CD4-positive, alpha-beta T cell treated with Interleukin-10 for 1 hour (primary cell): ENCODE measurements at places on chromosomes 11 and 22.

- no peak for DNase-seq
Measured at GRCh38 chr11:58024601-58025091, 965 bp downstream of the OR9Q1 start.

- no peak for DNase-seq
Measured at GRCh38 chr22:21047035-21047661, 1.4 kb downstream of the LRRC74B start.

DNA sequence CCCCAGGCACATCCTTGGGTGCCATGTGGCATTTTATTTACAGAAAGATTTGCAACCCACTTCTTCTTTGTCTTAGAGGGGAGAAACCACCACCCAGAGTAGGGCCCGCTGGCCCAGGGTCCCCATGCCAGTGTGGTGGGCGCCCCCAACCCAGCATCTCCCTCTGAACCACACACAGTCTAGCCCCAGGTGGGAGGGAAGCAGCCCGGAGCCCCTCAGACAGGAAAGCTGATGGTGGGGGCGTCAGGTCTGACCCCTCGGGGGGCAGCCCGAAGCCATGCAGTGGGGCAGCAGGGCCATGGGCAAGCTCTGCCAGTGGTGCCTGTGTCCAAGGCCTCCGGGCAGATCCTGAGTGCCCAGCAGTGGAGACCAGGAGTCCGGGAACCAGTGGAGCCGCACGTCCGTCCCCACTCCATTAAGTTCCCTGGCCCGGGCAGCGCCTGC, 11.7 kb downstream of the TRPM5 start:
- DNase-seq, result no peak

DNA sequence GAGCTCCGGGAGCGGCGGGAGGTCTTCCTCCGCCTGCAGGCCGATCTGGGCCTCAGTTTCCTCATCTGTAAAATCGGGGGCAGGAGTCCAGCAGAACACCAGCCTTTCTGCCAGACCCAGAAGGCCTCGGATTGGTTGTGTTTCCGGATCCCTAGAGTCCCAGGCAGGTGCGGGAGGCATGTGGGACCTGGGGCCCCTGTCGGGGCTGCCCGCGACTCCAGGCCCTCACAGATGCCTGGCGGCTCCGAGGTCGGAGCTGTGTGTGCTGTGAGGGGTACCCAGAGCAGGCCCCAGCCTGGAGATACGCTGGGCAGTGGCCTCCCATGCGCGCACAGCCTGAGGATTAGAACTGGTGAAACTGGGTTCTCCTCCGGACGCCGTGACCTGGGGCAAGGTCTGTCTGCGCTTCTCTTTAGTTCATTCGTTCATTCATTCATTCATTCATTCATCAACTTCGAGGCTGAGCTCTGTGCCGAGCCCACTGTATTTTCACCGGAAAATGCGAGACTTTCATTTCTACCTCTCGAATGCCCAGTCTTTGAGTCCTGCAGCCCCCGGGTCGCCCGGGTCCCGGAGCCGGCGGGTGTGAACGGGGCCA, 24.6 kb downstream of the FLRT1 start:
- no peak for DNase-seq

DNA sequence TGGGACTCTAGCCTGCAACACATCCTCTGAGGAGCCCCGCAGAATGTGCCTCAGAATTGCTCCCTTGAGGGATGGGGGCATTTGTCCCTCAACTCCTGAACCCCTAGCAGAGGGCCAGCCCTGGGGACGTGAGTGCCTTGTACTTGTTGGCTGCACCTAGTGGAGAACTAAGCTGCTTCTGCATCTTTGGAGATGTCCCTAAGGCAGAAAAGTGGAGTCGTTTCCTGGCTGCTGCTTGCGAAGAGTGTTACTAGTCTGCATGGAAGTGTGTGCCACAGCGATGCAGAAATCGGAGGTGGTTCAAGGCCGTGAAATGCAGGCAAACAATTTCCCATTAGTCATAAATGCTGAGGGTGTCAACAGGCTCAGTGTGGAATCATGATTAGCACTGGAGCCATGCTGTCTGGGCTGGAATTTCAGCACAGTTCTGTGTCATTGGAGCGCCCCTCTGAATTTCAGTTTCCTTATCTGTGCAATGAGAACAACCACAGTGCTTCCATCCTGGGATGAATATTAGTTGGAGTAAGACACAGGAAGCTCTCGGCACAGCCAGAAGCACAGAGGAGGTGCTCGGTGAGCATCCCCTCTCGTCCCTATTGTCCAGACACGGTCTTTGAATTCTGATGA, 56.5 kb downstream of the MIAT start:
- DNase-seq, result no peak

- DNase-seq, result peak; percentile 70
Measured at GRCh38 chr11:111378861-111379601, at the start of gene POU2AF1. POU2AF1 (minus strand) TSS chr11:111379275; CDS start chr11:111379177, 98 bp downstream.

- no peak for DNase-seq
Measured at GRCh38 chr11:61454520-61454919, 24.6 kb downstream of the SDHAF2 start.

DNA sequence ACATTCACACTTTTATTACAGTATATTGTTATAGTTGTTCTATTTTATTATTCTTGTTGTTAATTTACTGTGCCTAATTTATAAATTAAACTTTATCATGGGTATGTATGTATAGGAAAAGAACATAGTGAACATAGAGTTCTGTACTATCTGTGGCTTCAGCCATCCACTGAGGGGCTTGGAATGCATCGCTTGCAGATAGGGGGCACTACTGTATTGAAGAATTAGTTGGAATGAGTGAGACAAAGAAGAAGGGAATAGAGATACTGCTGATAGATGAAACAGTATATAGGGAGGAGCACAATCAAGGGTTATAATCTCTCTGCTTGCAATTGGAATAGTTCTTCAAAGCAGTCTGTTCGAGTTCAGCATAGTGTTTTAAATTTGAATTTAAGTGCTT, 432.2 kb downstream of the RAB38 start:
- no peak for DNase-seq

DNA sequence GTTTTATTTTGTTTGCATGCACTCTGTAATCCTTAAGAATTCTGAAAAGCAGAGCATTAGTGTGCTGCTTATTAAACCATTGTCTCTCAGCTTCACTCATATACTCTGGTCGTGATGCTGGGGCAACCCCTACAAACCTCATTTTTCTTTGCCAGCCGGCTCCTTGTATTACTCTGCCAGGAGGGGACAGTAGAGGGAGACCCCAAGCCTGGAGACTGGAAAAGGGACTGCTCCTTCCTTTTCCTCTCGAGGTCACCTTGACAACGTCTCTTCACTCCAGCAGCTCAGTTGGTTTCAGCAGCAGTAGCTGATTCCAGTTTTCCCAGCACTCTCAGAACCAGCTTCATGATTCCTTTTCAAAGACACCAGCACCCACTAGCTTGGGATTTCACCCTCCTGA, 2.8 kb upstream of the JHY start:
- no peak for DNase-seq

GRCh38 chr11:119904531-119905035, 175.6 kb upstream of the NECTIN1 start:
- no peak for DNase-seq

GRCh38 chr11:67397986-67398660, 3.5 kb downstream of the PPP1CA start:
- no peak for DNase-seq

GRCh38 chr11:124174001-124174583, 9.1 kb upstream of the OR10D3 start:
- no peak for DNase-seq

- DNase-seq, result no peak
Measured at GRCh38 chr11:132977241-132977640, 555.1 kb downstream of the OPCML start.

DNA sequence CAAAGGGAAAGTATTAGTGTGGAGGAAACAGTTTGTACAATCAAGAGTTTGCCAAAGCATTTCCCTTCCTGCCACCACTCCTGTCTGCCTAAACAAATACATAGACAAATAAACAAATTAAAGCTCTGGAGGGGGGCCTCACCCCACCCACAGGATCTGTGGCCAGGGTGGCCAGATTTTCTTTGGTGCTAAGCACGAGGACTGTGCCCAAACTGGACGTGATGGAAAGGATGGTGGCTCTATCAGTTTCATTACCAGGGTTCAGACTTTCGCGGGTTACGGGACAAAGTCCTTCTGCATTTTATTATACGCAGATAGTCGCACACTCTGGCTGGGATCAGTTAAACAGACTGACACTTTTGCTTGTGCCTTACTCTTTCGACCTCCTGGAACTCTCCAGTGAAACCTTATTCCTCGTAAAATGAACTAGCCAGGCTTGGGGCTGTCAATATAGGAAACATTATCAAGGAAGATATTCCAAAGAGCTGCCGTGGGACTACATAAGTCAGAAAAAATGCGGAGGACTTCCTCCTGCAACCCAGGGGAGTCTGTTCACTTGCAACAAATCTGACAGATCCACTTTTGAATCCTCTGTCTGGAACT, 11.2 kb downstream of the BARX2 start:
- no peak for DNase-seq

DNA sequence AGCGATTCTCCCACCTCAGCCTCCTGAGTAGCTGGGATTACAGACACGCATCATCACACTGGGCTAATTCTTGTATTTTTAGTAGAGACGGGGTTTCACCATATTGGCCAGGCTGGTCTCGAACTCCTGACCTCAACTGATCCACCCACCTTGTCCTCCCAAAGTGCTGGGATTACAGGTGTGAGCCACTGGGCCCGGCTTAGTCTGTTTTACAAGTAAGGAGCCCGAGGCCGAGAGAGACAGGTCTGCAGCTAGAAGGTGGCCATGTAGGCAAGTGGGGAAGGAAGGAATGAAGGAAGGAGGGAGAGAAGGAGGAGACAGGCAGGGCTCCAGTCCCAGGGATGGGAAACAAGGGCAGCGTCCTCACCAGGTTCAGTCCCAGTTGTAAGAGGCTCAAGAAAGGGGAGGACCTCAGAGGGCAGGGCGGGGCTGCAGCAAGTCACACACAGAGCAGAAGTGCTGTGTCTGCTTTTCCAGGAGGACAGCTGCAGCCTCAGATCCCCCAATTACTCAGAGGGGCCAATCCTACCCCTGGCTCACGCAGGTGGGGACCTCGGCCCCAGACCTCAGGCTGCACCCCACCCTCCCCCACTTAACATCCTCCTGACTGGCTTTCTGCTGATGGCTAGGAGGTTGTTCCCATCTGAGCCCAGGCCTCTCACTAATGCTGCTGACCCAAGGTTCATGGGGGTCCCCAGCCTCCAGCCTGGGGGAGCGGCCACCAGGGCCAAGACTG, 53.8 kb upstream of the PRR5 start:
- no peak for DNase-seq

GRCh38 chr22:22893077-22893805, 5.6 kb downstream of the IGLL5 start:
- DNase-seq, result no peak

DNA sequence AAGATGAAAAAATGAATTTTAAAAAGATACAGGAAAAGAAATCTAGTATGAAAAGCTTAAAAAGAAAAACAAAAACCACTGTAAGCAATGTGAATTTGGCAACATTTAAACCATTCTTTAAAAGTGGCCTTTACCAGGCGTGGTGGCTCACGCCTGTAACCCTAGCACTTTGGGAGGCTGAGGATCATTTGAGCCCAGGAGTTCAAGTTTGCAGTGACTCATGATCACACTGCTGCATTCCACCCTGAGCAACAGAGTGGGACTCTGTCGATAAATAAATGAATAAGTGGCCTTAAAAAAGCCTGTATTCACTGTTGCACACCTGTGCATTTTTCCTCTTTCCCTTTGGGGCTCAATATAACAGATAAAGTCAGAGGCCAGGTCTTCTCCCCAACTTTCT, 69.2 kb downstream of the RAB30 start:
- no peak for DNase-seq

- DNase-seq, result no peak
Measured at GRCh38 chr22:37002633-37003032, 16.6 kb downstream of the TST start.

GRCh38 chr11:93775289-93775688, 8.8 kb upstream of the MED17 start:
- peak; percentile 7 for DNase-seq

DNA sequence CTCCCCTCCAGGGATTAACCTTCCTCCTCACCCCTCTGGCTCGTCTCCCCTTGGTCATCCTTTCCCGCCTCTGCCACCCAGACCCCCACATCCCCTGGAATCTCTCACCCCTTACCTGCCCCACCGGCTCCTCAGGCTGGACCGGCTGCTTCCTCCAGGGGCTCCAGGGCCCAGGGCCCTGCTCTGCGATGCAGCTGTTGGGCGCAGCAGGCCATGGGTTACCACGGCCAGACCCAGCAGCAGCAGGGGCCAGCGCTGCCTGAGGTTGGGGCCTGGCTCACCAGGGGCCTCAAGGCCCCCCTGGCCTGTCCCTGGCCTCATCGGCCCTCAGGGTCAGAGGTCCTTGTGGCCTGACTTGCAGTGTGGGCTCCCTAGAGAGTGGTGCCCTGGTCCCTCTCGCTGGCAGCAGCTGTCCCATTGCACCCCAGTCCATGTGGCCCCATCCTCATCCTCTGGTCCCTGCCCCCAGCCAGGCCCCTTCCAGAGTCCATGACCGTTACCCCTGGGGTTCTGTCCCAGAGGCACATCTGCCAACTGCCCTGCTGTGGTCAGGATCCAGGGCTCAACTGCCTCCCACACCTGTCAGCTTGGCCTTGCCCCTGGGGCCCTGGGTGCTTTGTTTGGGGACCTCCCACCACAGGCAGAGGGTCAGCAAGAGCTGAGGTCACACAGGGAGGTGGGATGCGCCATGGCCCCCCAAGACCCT, at the start of gene IGLL1:
Gene IGLL1 (minus strand): TSS at position 421 of the 706 bp plus-strand sequence. CDS start 100 bp downstream, at position 321.
- no peak for DNase-seq

- no peak for DNase-seq
Measured at GRCh38 chr11:123351375-123351774, 78.7 kb upstream of the GRAMD1B start.

GRCh38 chr11:64148226-64148916, 17.5 kb downstream of the MACROD1 start:
- DNase-seq, result peak; percentile 77

DNA sequence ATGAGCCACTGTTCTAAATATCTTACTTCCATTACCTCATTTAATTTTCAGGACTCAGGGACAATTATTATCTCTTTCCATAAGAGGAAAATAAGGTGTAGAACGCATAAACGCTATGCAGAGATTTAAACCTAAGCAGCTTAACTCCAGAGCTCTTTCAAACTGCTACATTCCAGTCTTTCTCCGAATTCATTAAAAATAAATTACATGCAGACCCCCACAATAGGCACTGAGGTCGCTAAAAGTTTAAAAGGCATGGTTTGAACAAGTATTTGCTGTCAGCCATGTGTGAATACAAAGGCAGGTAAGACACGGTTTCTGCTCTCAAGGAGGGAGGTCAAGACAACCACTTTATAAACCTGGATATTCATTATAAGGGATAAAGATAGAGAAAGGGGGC, 983 bp downstream of the NARS2 start:
- no peak for DNase-seq
